ENCODE measurements at places on chromosomes 5 and 9.
A peak's percentile ranks its signal among the peaks of the same experiment; 100 is the strongest.

DNA sequence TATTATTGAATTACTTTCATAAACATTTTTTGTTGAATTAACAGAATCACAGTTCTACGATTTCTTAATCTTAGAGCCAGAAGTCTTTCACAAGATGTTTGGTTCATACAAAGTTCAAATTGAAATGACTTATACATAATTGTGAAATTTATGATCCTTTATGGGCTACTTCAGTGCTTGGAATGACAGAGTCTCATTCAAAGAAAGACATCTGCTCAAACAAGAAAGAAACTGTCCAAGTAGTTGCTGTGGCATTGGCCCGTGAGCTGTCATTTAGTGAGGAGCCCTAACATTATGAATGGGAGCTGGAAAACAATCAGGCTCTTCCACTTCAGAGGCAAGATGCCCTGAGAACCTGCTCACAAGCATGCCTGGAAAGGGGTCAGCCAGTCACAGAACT lies 63.4 kb downstream of the AUH start:
- no peak for DNase-seq

DNA sequence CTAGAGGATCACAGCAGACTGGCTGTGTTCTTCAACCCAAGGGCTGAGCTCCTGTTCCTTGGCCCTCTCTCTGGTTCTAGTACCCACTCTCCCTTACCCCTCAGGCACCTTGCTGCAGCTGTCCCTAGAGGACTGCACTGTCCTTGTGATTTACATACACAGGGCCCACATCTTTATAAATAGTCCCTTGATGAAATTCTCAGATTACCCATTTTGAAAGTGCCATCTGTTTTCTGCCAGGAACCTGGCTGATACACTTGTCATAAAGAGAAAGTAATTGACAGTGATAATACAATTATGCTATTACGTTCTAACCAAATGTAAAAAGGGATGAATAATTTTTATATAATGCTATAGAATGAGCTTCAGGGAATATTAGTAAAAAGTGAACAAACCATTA lies 16.5 kb upstream of the SPARC start:
- DNase-seq = no peak

DNA sequence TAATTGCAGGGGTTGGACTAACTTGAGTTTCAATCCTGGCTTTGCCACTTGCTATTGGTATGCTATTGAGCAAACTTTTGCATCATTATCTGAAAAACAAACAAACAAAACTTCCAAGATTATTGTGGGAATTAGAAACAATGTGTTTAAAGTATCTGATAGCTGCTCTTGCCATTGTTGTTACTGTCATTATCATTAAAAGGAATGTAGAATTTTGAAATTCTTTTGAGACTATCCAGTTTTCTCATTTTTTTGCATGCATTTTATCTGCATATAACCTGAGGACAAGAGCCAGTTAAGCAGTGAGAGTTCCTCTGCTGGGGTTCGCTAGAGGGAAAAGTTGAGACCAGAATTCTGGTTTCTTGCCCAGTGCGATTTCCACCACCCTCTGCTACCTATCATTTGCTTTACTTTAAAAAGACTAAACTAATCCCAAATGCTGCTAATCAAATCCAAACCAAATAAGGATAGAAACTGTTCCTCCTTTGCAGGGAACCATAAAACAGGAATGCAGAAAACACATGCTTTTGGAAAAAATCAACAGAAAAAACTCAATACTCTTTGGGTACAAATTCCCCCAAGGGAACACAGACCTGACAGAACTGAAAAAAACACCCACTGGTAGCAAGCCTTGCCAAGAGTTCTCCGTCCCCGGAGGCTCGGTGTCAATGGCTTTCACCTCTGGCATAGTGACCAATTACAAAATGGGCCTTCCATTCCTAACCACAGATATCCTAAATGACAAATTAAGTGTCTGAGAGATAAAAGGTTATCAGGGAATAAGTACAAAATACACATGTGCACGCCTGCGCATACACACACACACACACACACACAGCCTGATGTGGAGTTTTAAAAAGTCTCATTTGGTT lies 373.7 kb downstream of the ARL15 start:
- no peak for DNase-seq

- no peak for DNase-seq
These were observed 453.3 kb upstream of the ITGA1 start for GRCh38 chr5:52334367-52334766.

DNA sequence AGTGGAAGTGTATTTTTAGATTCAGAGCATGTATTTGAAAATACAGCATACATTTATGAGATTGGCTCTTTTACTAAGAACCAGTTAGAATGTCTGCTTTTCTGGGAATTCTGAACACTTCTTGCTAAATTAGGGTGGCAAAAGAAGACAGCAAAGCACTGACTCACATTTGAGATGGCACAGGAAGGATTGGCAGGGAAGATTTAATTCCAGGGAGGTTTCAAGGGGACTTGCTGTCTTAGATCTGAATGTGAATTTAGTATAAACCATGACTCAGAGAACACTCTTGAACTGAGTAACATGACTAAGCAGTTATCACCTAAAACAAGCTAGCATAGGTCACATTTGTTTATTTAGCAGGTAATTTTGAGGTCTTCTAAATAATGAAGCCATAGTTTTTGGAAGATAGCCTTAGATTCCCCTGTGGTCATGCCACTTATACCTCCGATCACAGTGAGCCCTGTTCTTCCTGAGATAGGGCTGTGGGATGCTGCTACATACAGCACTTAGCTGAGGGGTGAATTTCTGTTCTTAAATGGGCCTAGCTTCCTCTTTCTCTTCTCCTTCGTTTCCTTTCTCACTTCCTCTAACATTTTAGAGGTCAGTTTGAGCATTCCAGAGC lies 173.8 kb downstream of the PCSK1 start:
- peak; percentile 35 for DNase-seq

- DNase-seq = no peak
These were observed 54.7 kb downstream of the GLDC start for GRCh38 chr9:6590772-6591384.

- DNase-seq = peak; percentile 58
These were observed 15.7 kb downstream of the PNPLA7 start for GRCh38 chr9:137534256-137535119.

- DNase-seq = no peak
These were observed 41.5 kb downstream of the GCNT4 start for GRCh38 chr5:75010838-75011237.

- no peak for DNase-seq
These were observed 54.1 kb downstream of the RASGEF1C start for GRCh38 chr5:180154821-180155364.

GRCh38 chr5:157603333-157604190 lies 28.0 kb upstream of the ADAM19 start:
- peak; percentile 69 for DNase-seq

DNA sequence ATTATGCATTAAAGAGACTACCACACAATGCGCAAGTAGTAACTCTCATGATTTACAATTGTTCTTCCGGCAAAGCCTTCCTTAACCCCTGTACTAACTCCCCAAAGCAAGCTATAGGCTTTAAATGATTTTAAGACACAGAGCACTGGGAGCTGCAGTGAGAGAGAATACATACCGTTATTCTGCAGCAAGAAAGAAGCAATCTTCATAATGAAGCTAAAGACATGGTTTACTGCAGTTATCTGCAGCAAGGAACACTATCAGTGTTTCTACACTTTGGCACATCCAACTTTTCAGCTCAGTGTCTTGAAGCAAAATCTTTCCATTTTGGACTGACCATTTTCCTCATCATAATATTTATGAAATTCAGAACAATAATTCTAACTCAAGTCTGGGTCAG lies 61.0 kb downstream of the ZFR start:
- DNase-seq = no peak

GRCh38 chr9:16693616-16694015 lies 176.9 kb downstream of the BNC2 start:
- DNase-seq = no peak

DNA sequence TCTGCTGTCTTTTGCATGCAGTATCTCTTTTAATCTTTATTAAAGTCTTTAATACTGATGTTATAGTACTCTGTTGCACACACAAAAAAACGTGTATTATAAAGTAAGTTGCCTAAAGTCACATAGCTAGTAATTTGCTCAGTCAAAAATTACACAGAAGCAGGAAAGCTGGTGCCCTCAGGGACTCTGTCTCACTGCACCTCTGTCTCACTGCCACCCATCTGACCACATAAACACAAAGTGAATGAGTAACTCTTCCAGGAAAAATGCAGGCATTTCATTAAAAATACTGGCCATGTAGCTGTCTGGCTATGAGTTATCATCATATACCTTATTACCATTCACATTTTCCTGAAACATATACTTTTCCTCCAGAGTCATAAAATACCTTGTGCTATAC lies 591.7 kb downstream of the CSNK1G3 start:
- DNase-seq = no peak

GRCh38 chr5:23703940-23704855 lies 196.8 kb downstream of the PRDM9 start:
- DNase-seq = no peak

GRCh38 chr5:108660291-108660690 lies 87.4 kb upstream of the FER start:
- DNase-seq = no peak

GRCh38 chr5:35861718-35862117 lies 5.0 kb downstream of the IL7R start:
- peak; percentile 18 for DNase-seq

- DNase-seq = no peak
These were observed 27.2 kb upstream of the ASS1 start for GRCh38 chr9:130417602-130418001.

DNA sequence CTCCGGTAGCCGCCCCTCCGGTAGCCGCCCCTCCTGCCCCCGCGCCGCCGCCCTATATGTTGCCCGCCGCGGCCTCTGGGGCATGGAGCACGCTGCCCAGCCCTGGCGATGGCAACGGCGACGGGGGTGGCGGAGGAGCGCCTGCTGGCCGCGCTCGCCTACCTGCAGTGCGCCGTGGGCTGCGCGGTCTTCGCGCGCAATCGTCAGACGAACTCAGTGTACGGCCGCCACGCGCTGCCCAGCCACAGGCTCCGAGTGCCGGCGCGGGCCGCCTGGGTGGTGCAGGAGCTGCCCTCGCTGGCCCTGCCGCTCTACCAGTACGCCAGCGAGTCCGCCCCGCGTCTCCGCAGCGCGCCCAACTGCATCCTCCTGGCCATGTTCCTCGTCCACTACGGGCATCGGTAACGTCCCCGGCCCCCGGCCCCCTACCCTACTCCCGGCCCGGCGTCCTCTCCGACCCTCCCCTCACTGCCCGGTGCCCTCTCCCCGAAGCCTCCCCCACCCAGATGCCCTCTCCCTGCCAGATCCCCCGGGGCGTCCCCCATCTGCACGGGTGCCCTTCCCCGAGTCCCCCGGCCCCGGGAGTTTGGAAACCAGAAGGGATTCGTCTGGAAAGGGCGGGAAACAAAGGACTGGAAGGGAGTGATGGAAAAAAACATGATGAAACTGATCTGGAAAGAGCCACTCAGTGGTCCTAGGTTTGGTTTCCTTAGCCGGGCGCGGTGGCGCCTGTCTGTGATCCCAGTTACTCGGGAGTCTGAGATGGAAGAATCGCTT lies 417 bp downstream of the SRD5A1 start:
- no peak for DNase-seq

DNA sequence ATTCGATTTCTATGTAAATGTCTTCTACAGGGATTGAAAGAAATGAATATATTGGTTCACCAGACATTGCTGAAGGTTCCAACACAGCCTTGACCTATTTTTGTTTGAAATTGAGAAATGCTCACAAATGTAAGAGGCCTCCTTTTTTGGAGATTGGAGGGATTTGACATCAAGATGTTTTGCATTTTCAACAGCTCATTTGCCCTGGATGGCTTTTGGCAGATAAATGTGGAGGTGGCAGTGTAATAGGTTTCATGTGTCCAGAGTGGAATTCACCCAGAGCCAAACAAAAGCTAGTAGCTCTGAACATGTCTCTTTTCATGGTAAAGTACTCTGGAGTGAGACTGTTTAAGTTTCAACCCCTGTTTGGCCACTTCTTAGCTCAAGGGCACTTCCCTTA lies 77.3 kb downstream of the PALM2AKAP2 start:
- DNase-seq = no peak

DNA sequence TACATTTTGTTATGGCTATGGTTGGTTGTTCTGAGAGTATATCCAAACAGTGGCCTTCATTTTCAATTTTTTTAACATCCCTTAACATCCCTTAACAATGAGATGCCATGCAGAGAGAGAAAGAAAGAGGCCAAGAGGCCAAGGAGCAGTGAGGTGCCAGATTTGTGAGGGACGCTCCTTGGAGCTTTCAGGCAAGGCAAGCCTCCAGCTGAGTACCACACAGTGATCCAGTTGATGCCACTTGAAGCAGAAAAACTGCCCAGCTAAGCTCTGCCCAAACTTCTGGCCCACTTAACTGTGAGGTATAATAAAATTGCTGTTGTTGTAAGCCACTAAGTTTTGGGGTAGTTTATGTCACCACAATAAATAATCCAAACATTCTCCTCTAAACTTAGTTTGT lies 22.6 kb upstream of the EMB start:
- no peak for DNase-seq

GRCh38 chr9:6758248-6758497 lies 400 bp downstream of the KDM4C start:
- DNase-seq = no peak

- no peak for DNase-seq
These were observed 411.5 kb downstream of the RASEF start for GRCh38 chr9:82651474-82651873.

DNA sequence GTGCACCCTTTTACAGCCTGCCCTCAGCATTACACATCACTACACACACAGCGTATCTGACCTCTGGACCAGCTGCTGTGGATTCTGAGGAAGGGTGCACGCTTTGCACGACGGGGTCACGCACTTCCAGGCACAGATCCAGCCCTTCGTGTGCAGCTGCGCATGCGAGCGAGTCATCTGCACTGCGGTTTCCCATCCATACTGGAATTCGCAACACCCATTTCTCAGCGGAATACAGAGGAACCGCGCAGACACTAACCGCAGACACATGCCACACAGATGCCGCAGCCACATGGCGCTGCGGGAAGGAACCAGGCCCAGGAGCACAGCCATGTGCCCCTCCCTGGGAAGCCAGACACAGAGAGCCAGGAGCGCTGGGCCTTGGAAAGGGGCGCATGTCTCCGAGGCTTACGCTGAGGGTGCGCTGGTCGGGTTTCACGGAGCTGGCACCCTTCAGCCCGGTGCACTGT lies 43.5 kb downstream of the PNPLA7 start:
- no peak for DNase-seq

- no peak for DNase-seq
These were observed 57.3 kb upstream of the CACNA1B start for GRCh38 chr9:137820161-137820855.

DNA sequence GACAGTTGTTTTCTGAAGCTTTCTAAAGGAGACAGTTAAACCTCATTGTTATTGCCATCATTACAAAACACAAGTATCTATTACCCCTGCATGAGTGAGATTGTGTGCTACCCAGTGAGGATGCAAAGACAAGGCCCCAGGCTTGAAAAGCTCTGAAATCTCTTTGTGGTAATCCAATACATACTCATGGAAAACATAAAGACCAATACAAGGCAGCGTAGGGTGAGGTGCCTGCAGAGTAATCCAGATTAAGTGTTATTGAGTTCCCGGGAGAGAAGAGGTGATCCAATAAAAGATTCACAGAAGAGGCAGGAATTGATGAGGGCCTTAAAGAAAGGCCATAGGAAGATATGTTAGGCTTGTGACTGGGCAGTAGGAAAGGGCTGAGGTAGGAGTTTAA lies 150.1 kb downstream of the MEF2C start:
- DNase-seq = no peak
